CMK (cell line): ENCODE measurements at places on chromosomes 5 and 9.
A peak's percentile ranks its signal among the peaks of the same experiment; 100 is the strongest.

GRCh38 chr5:150600616-150601490 lies 39.6 kb upstream of the SYNPO start:
- DNase-seq: no peak

DNA sequence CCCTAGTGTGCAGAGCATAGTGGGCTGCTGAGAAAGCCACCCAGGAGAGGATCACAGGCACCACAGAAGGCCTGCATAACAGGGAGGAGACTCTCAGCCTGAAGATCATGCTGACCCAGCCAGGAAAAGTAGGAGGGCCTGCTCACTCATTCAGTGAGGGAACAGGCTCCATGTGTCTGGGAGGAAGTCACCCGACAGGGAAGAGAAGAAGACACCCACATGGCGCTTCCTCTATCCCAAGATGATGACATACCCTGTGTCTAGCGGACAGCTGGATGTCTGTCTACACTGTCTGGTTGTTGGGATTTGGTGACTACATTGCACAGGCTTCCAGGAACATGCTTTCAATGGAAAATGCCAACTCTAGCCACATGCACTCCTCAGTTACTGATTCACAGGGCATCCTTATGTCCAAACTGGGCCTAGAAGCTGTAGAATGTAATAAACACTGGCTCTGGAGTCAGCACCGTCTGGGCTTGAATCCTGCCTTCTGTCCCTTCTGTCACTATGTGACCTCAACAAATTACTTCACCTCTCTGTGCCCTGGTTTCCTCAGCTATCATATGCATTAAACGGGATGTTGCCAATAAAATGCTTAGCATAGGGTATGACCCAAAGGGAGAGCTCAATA lies 47.6 kb downstream of the KLHL3 start:
- DNase-seq: peak; percentile 54

DNA sequence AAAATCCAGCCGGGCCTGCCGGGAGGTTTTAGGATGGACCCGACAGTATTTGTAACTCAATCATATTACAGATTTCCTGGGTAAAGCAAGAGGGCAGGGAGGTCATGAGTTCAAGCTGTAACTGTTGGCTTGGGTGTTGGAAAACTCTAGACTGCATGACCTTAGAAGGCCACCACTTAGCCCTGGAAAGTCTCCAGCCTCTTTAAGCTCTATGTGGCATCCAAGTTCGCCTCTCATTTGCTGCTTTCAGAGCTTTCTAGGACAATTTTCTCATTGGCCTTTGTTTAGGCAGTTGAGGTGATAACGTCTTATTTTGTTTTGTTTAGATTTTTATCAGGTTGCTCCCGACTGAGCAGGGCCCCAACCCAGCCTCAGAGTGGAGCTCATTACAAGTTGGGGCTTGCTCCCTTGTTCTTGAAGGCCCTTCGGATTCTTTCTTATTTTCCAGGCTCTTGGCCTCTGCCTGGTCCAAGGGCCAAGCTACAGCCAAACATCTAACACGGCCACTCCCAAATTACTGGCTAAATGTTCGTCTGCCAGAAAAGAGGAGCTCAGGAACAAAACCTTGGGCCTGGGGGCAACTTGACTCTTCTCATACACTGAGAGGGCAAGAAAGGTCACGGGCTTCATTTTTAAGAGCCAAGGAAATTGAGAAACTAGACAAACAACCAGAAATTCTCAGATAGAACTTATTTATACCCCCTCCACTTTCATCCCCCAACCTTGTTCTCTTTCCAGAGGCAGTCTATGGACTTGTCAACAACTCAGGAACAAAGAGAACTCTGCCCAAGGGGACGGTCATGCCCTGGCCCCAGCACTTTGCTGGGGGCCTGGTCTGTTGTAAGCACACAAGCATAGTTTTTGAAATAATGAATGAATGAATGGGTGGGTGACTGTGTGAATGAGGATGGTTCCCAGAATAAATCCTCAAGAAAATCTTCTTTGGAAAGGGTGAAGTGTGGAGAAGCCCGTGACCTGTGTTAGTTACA lies 526.9 kb downstream of the BNC2 start:
- DNase-seq: no peak

DNA sequence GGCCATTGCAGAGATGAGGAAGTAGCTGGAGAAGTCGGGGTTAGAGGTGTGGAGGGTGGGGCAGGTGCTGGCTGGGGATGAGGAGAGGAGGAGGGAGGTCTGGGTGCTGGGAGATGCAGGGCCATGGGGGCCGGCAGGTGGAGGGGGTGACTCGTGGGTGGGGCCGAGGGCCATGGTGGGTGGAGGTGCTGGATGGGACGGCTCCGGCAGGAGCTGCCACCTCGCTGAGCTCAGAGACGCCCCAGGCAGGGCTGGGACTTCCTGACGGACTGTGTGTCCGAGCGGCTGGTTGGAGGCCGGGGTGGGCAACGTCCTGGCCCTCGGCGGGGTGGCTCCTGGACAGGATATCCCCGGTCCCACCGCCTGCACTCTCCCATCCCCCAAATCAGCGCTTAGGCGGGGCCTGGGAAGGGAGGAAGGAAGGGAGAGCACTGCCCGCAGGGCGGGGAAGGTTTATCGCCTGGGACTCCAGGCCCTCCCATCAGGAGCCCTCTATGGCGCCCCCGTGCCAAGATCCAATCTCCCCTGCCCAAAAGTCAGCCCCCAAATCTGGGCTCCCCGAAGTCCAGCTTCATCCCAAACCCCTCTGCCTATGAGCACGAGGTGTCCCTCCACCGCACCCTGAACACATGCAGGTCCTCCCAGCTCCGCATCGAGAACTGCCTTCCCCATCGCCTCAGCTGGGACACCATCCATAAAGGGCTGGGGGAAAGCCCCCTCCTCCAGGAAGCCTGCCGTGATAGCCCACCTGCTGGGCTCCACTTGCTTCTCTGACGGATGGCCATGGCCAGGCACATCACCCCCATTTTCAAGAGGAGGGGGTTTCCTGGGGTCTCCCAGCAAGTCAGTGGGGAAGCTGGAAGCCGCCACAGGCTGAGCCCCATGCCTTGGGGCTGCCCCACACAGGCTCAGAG lies 58.3 kb upstream of the NOTCH1 start:
- DNase-seq: no peak

DNA sequence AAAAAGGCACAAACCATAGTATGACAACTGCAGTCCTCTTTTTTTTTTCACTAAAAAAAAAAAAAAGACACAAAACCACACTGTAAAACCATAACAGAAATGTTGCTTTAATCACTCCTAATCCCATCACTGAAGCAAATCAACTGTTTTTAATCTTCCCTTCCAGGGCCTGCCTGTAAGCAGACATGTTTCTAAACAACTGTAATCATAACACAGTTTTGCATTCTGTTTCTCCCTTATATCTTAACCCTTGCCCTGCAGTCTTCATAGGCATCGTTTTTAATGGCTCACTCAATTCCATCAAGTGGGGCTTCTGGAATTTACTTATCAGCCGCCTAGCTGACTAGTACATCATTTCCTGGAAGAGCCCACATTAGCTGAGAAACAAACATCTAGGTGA lies 111.0 kb upstream of the SLC25A48 start:
- no peak for DNase-seq

- DNase-seq: no peak
Measured at GRCh38 chr5:43973318-43973717, 370.3 kb downstream of the NNT start.
